Stimulated activated CD4-positive, alpha-beta T cell treated with anti-CD3 and anti-CD28 coated beads, TNF-alpha, amount 100 ng/mL, for 1 hour (primary cell): ENCODE measurements at places on chromosomes 1 and 21.

GRCh38 chr1:233843525-233844204 lies 60.8 kb upstream of the SLC35F3 start:
- no peak for DNase-seq

GRCh38 chr1:93631626-93632365 lies 49.8 kb downstream of the BCAR3 start:
- no peak for DNase-seq

- no peak for DNase-seq
Measured at GRCh38 chr1:108824051-108824450, 32.8 kb downstream of the AKNAD1 start.

DNA sequence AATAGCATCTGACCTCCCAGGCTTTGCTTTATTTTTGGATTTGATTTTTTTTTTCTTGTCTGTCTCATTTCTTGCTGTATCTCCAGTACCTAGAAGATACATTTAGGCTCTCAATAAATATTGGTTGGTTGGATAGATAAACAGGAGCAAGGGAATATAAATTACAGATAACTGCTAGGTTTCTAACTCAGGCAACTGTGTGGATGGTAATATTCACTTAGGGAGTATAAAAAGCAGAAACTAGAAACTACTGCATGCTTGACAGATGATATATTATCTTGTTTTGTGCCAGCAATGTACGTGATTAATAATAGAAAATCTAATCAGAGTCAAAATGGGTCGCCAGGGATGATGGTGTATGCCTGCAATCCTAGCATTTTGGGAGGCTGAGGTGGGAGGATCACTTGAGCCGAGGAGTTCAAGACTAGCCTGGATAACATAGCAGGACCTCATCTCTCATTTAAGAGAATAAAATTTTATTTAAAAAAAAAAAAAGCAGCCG lies 31.0 kb upstream of the TARS2 start:
- no peak for DNase-seq

- DNase-seq: no peak
Measured at GRCh38 chr1:83815330-83815729, 183.6 kb downstream of the TTLL7 start.

GRCh38 chr21:28794371-28794851 lies 198.3 kb downstream of the LTN1 start:
- no peak for DNase-seq

DNA sequence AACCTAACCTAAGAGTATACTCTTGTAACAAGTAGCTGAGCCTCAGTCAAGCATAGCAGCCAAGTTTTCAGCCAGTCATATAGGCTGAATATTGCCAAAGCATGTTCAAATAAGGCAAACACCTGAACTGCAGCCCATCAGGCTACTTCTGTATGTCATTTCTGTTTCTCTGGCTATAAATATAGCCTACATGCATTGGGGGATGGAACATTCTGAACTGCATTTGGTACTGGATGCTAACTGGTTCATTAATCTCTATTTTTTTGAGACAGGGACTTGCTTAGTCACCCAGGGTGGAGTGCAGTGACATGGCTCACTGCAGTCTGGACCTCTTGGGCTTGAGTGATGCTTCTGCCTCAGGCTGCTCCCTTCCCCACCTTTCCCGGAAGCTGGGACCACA lies 37.3 kb downstream of the MAST2 start:
- DNase-seq: no peak

- DNase-seq: no peak
Measured at GRCh38 chr1:75533085-75533484, 77.8 kb downstream of the SLC44A5 start.

DNA sequence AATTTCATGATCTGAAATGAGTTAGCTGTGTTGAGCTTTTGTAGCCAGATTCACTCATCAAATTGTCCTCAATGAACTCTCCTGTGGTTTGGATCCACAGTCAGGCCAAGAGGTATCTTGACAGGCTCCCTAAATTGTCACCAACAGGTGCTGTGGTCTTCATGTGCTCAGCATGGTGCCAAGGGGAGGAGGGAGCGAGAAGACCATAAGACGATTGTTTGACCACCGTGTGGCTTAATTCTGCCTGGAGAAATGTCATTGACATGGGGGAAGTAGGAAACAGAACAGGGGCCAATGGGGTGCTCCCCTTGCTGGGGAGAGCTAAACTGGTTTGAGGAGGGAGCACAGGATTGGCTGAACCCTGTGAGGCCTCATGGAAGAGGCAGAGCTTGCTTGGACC lies 219.3 kb downstream of the KCNJ6 start:
- no peak for DNase-seq

- no peak for DNase-seq
Measured at GRCh38 chr1:173148971-173149370, 58.2 kb downstream of the TNFSF4 start.

- DNase-seq: no peak
Measured at GRCh38 chr1:20194224-20194623, 7.9 kb upstream of the PLA2G2C start.

DNA sequence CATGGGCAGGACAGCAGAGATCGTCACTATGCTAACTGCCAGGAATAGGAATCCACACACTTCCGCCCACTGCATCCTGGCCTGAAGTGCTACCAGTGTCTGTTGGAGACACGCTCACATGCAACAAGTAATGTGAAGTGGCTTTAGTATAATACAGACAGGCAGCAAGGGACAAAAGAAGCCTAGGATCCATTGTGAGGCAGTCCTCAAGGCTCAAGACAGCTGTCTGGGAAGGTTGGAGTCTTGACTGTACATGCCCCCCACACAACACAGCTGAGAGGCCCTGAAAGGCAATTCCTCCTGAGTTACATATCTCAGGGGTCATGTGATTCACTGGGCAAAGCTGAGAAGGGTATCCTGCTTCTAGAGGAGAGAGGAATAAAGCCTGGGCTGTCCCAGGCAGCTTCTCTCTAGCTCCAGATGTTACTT lies 39.9 kb upstream of the CD1D start:
- no peak for DNase-seq

DNA sequence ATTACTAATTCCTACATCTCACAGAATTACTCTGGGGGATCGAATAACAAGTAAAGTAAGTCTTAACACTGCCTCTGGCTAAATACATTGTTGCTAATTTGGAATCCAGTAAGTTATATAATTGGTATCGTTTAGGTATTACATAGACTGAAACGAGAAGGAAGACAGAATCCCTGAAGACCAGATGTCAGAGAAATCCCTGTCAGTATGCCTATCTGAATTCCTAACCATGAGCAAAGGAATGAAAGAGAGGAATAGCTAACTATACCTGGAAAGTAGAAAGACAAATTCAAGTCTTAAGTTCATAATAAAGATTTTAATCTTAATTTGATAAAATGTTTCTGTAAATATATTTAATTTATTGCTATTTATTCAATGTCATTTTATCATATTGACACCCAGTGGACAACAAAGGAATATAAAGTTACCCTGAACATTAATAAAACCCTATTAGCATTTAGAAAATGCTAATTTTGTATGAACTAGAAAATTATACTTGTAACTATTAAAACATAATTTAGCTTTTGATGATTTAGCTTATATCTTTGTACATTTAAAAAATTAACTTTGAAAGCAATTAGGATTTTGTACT lies 11.4 kb downstream of the DEPDC1 start:
- DNase-seq: no peak

GRCh38 chr1:195328681-195329080 lies 1279.6 kb downstream of the KCNT2 start:
- no peak for DNase-seq

- DNase-seq: no peak
Measured at GRCh38 chr21:14522736-14523135, 23.4 kb downstream of the SAMSN1 start.

- DNase-seq: no peak
Measured at GRCh38 chr1:15262003-15262377, 15.0 kb downstream of the FHAD1 start.

DNA sequence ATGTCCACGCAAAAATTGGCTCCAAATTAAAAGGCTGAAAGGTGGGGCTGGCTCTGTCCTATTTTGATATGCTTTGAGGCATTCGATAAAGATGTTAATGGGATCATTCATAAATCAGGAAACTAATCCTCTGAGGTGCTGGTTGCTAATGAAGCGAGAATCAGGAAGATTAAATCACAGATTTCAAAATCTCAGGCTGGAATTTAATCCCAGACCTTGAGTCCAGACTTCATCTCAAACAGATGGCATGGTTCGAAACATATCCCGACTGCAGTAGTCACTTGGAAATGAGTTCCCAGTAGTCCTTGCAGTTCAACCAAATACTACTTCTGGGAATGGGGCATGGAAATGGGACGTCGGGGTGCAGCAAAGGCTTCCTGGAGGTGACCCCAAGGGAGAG lies 4.5 kb upstream of the KLF17 start:
- no peak for DNase-seq

- no peak for DNase-seq
Measured at GRCh38 chr1:183306317-183307042, 111.7 kb downstream of the NMNAT2 start.

DNA sequence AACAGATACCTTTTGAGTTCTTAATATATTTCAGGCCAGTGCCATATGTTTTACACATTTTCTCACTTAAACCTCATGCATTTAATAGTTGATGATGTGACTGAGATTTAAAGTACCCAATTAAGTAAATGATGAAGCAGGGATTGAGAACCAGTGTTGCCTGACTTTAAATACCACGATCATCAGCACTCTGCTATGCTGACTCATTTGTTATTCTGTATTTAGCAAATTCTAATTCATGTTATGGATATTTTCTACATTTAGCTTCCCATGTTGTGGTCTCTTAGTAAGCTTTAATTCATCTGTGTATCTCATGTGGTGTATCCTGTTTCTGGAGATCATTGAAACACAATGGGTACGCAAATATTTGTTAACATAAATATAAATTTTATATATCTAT lies 363.0 kb downstream of the PTBP2 start:
- no peak for DNase-seq

GRCh38 chr21:23585419-23585818 lies 2021.9 kb downstream of the MRPL39 start:
- DNase-seq: no peak

DNA sequence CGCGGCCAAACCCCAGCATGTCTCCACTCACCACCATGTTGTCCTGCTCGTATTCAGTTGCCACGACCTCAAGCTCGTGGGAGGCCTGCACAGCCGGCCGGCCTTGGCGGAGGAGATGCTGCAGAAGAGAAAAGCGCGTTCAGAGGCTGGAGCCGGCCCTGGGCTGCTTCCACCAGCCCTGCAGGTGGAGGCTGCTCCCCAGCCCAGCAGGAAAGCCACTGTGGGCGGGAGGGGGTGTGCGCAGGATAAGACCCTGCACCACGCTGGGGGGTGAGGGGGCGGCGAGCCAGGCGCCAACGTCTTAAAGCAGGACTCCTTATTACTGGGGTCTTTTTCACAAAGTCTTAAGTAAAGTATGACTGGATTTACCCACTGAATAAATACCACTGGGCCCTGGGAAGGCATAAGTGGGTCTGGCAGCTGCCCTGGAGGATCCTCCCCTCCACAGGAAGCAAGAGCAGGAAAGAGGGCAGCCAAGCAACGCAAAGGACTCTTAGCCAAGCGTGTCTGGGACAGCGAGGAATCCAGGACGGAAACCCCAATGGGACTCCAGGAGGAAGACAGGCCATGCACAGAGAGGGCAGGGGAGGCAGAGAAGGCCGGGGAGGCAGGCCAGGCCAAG lies 104.8 kb downstream of the NPHP4 start:
- no peak for DNase-seq

- no peak for DNase-seq
Measured at GRCh38 chr1:117162816-117163215, 41.3 kb upstream of the TRIM45 start.

- DNase-seq: no peak
Measured at GRCh38 chr1:180951836-180952656, 39.3 kb downstream of the KIAA1614 start.

- no peak for DNase-seq
Measured at GRCh38 chr1:244456586-244456985, 4.5 kb upstream of the CATSPERE start.

DNA sequence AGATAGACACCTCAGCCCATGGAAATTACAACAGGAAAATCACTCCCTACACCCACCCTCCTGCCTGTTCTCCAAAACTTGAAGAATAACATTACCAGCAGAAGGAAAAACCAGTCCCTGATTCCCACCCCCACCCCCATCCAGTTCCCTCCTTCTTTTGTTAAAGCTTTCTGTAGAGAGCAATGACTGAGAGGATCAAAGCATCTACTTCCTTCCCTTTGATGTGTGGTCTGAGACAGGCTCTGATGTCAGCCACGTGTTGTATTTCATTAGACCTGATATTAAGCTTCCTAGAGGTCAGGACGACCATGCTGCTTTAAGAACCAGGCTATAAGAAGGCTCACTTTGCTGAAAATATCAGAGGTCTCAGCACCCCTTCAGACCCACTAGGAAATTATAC lies 73.9 kb upstream of the HAO2 start:
- no peak for DNase-seq

DNA sequence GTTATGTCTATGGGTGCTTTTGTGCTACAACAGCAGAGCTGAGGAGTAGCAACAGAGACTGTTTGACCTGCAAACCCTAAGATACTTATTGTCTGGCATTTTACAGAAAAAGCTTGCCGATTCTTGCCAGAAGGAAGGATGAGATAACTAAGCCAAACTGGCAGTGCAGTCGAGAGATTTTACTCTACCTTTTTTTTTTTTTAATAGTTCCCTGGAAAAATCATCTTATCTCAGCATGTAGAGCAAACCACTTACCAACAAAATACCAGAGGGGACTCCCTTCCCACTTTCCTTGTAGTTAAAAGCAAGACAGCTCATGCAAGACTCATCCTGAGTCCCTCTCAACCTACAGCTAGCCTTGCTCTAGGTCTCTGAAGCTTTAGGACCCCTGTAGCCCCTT lies 132.9 kb downstream of the SYT2 start:
- DNase-seq: no peak

GRCh38 chr1:119593805-119594204 lies 54.3 kb downstream of the ZNF697 start:
- DNase-seq: no peak

DNA sequence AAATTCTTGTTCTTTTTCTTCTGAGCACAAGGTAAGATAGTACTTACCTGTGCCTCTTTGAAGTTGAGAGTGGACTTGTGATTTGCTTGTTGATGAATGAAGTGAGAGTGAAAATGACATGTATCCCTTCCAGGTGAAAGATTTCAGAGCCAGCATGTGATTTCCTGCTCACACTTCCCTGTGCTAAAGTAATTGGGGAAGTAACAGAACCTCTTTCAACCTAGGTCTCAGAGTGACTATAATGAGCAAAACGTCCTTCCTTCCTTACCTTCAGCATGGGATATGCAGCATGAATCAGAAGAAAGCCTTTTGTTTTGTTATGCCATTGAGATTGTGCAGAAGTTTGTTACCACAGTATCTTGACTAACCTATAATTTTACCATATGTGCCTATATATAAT lies 24.6 kb downstream of the RAVER2 start:
- no peak for DNase-seq

- no peak for DNase-seq
Measured at GRCh38 chr1:84541679-84542078, 32.6 kb downstream of the CTBS start.

DNA sequence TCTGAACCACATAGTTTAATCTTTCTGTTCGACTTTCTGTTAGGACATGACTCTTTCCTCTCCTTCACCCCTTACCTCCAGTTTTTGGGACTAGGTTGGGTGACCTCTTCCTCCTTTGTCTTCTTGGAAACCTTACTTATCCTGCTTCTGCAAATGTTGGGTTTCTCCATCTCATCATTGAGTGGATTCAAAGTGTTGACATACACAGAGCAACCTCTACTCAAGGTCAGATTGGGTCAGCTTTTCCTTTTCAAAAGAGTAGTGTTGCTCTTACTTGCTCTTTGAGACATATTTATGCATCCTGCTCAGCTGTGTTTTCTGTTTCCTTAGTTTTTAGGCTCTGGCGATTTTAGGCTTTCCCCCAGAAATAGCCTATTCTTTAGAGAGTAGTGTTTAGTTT lies 3.7 kb downstream of the CAMTA1 start:
- no peak for DNase-seq
